Heart right ventricle (tissue), 16 donors: ENCODE measurements at places on chromosomes 5 and 9. TPM values are rescaled to one million over a fixed set of nuclear protein-coding genes. Genes with fewer than 3 reads are reported as not detected.
A peak's percentile ranks its signal among the peaks of the same experiment; 100 is the strongest.

DNA sequence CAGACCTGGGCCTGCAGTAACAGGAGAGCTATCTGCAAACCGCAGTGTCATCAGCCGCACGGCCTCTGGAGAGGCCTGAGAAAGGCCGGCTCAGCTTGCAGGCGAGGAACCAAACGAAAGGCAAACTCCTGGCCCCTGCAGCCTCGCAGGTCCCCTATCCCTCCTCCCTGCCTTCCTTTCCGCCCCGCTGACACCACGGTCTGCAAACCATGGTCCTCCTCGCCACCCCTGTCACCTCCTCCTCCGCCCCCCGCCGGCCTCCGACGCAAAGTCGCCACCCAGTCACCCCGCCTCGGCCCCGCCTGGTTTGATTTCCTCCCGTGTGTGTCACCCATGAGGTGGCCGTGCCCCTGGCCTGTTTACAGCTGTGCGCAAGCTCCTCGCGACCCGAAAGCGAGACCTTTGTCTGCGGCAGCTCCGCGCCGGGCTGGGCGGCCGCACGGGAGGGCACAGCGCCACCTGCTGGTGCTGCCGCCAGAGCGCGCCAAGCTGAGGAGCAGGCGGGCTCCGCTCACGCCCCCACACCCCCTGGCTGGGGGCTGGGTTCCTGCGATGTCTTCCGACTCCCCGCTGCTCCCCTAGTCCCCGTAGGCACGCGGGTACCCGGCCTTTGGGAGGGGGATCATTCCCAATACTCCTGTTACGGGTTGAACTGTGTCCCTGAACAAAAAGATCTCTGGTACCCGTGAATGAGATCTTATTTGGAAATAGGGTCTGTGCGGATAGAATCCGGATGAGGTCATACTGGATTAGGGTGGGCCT, 19.4 kb downstream of the GBGT1 start:
- peak; percentile 83 for DNase-seq

- no peak for DNase-seq
Measured at GRCh38 chr5:88805151-88805784, 77.7 kb downstream of the MEF2C start.

GRCh38 chr9:107213561-107214028, 69.5 kb upstream of the RAD23B start:
- DNase-seq = no peak

GRCh38 chr9:109176386-109176785, 9.3 kb upstream of the FRRS1L start:
- no peak for DNase-seq

The CCIN gene
- not detected for total RNA-seq

The TAF11L10 gene
- not detected for total RNA-seq

DNA sequence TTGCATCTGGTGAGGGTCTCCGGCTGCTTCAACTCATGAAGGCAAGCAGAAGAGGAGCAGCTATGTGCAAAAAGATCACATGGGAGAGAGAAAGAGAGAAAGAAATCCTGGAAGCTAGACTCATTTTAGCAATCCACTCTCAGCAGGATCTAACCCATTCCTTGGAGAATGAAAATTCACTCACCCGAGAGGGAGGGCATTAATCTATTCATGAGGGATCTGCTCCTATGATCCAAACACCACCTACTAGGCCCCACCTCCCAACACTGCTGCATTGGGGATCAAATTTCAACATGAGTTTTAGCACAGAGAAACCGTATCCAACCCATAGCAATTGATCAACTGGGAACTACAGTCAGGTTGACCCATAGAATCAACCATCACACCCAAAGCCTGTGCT, 98.1 kb upstream of the SV2C start:
- no peak for DNase-seq

- no peak for DNase-seq
Measured at GRCh38 chr5:56566374-56567249, 248.7 kb upstream of the MAP3K1 start.

- DNase-seq = no peak
Measured at GRCh38 chr9:134553061-134553891, 88.3 kb upstream of the COL5A1 start.

DNA sequence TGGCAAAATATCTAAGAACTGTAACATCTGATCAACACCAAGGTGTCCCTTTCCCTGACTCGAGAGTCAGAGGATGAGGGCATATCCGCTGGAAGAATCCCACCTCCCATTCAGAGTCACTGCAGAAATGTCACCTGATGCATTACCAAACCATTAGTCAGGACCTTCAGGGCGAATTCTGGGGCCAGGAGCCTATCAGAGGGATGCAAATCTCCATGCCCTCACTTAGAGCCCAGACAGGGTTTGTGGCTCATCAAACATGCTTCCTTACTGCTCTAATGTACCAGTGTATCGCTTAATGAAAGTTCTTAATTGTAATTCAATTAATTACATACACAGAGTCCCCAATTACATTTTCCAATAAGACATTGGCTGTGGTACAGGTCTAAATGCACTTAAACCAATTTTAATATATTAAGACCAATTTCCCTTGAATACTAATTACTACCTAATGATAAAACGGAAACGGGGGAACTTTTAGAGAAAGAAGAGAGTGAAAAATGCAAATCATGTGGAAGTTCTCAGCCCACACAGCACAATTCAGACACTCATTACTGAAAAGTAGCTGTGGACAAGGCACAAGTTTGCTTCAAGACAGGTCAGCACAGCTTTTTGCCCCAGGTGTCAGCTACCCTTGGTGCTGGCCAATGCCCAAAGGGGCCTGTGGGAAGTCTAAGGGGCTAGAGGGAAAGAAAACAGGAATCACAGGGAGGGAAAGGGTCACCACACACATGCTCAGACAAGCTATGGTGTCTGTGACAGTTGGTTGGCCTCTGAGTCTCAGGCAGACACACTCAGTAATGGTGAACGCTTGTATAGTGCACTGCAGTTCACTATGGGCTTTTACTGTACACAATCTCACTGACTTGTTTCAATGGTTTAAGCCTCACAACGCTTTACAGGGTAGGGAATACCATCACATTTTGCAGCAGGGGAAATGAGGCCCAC, 211.6 kb downstream of the MAPKAP1 start:
- no peak for DNase-seq

The RPL35 gene
- 615 TPM for total RNA-seq

The SLIT3 gene
- 9.3 TPM for total RNA-seq

DNA sequence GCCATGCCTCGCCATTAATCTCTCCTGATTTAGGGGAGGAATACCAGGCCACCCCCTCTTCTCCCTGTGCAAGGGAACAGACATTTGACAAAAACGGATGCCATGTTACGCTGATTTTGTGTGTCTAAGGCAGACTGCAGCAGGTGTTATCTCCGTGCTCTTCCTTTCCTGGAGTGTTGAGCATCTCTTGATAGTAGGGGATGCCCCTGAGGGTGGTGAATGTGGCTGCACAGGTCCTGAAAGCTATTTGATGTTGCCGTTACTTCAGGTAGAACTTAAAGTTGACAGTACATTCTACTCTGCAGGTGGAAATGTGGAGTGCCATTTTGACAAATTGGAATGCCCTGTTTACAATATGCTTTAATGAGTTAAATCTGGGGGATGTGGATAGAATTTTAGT, 21.5 kb downstream of the TENT4A start:
- no peak for DNase-seq

- no peak for DNase-seq
Measured at GRCh38 chr9:123337971-123338370, 18.0 kb upstream of the CRB2 start.

The INSL4 gene
- not detected for total RNA-seq

DNA sequence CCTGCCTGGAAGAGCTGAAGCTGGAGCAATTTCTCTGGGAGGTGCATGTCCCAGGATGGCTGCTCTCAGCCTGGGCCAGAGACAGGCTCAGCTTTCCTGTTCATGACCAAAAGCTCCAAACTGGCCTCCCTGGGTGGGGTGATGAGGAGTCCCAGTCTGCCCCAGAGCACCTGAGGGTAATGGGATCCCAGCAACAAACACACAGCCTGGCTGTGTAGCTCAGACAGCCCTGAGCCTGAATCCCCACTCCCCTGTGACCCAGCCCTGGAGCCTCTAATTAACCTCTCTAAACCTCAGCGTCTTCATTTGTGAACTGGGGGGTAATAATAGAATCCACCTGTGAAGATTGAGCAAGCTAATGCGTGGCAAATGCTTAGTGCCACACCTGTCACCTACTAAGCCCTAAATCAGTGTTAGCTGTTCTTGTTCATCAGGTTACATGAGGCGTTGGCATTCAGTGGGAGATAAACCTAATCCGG, 67.5 kb downstream of the HSPA4 start:
- DNase-seq = no peak

- no peak for DNase-seq
Measured at GRCh38 chr5:82151204-82151603, 127.0 kb downstream of the RPS23 start.

DNA sequence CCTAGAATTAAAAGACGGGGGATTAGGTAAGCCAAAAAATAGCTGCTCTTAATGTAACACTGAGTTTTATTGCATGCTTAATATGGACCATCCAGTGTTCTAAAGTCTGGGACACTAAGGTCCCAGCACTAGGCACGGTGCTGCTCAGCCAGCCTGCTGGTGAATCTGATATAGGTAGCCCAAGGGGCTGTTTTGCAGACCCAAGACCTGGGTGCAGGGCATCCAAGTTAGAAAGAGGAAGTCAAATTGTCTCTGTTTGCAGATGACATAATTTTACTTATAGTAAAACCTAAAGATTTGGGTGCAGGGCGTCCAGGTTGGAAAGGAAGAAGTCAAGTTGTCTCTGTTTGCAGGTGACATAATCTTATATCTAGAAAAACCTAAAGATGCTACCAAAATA, 17.8 kb downstream of the IFNA5 start:
- no peak for DNase-seq

GRCh38 chr5:148372893-148373292, 10.9 kb upstream of the FBXO38 start:
- no peak for DNase-seq

The DAB2IP gene
- total RNA-seq = 50.6 TPM

The SPINK7 gene
- total RNA-seq = not detected

The PCDHGB4 gene
- 7.9 TPM for total RNA-seq

The PCDHGA11 gene
- 5.8 TPM for total RNA-seq

The IFNK gene
- not detected for total RNA-seq

The UGT3A1 gene
- not detected for total RNA-seq

GRCh38 chr9:10678010-10678409, 65.2 kb upstream of the PTPRD start:
- DNase-seq = no peak

DNA sequence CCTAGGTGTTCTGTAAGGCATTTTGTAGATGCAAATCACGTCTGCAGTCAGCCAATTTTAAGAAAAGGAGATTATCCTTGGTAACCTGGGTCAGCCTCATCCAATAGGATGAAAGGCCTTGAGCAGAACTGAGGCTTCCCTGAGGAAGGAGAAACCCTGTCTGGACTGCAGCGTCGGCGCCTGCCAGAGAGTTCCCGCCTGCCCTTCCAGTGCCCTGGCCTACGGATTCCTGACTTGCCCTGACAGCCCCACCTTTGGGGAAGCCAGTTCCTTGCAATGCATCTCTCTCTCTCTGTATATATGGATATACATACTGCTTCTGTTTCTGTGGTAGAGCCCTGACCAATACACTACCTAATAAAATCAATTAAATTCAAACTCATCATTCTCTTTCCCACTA, 66.2 kb upstream of the RUFY1 start:
- no peak for DNase-seq

The CDC25C gene
- not detected for total RNA-seq

DNA sequence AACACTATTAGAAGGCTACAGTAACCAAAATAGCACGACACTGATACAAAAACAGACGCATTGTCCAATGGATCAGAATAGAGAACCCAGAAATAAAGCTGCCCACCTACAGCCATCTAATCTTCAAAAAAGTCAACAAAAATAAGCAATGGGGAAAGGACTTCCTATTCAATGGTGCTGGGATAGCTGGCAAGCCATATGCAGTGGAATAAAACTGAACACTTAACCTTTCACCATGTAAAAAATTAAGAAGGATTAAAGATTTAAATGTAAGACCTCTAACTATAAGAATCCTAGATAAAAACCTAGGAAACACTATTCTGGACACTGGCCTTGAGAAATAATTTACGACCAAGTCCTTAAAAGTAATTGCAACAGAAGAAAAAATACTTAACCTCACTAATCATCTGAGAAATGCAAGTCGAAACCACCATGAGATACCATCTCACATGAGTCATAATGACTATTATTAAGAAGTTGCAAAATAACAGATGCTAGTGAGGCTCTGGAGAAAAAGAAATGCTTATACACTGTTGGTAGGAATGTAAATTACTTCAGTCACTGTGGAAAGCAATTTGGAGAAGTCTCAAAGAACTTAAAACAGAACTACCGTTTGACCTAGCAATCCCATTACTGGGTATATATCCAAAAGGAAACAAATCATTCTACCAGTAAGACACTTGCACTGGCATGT, 203.3 kb upstream of the CDH9 start:
- DNase-seq = no peak

The CFAP157 gene
- total RNA-seq = 0.13 TPM

DNA sequence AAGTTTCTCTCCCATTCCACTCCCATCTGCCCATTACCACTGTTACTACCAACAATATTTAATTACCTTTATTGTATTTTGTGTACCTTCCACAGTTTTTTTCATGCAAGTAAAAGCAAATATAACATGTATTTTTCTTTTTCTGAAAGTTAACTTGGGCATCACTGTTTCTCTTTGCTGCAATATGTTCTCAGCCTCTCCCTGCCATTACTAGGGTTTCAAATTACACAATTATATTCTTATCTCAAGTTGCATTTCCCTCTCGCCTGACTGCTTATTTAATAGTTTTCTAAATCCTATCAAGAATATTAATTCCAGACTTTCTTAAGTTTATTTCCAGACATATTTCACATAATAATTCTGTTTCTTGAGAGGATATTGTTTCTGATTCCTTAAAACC, 46.9 kb upstream of the GAS1 start:
- DNase-seq = no peak

The TNFSF15 gene
- 0.62 TPM for total RNA-seq

The BSPRY gene
- total RNA-seq = 2.2 TPM

DNA sequence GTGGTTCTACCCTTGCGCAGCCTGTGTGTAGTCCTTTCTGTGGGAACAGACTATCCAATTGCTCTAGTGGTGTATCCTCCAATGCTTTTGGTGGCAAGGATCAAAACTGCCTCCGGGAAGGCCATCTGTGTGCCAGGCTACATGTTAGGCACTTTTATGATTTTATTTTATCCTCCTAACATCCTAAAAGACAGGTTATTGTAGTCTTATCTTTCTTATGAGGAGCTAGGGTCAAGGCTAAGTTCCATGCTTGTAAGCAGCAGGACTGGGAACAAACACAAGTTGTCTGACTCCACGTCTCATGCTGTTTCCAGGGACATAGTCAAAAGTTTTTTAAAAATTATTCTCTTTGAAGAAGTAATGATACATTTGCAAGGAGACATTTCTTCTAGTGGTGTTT, 278.7 kb upstream of the ADAMTSL1 start:
- no peak for DNase-seq

DNA sequence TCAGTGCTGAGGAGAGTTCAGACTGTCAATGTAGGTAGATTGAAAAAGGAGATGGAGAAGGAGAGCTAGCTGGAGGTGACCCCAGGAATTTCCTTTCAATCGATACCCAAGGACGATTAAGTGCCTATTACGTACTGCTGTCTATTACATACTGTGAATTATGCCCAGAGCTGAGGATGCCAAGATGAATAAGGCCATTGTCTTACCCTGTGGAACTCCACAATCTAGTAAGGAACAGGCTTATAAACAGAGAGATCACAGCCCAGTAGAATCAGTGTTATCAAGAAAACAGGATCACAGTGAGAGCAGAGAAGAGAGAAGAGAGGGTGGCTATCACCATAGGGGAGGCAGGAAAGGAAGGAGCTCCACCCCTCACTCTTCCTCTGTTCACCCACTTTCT, 54.1 kb upstream of the PDE8B start:
- no peak for DNase-seq

- no peak for DNase-seq
Measured at GRCh38 chr5:167923396-167923795, 368.0 kb upstream of the WWC1 start.

- DNase-seq = no peak
Measured at GRCh38 chr9:75876999-75877640, 13.4 kb upstream of the PCSK5 start.

The STOML2 gene
- 147 TPM for total RNA-seq
